Stimulated activated CD8-positive, alpha-beta memory T cell treated with anti-CD3 and anti-CD28 coated beads, Interleukin-7, amount 100 ng/mL, for 1 hour (primary cell): ENCODE measurements at places on chromosomes 1 and 21.

- DNase-seq = no peak
Measured at GRCh38 chr1:41387667-41388091, 26.4 kb downstream of the FOXO6 start.

DNA sequence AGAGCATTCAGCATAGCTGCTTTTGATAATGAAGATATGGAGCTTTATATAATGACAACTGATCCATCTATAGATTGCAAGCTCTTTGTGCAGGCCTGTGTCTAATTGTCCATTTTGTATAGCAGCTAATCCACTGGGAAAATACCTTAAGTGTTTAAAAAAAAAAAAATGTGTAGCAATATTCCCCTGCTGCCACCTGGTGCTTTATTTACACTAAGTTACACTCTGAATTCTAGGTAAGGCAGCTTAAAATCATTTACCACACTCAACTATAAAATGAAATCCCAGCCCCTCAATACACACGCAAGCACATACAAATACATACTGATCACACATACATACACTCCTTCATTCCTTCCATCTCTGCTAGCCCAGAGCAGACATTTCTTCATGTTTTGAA lies 49.1 kb upstream of the BCL9 start:
- DNase-seq = no peak

DNA sequence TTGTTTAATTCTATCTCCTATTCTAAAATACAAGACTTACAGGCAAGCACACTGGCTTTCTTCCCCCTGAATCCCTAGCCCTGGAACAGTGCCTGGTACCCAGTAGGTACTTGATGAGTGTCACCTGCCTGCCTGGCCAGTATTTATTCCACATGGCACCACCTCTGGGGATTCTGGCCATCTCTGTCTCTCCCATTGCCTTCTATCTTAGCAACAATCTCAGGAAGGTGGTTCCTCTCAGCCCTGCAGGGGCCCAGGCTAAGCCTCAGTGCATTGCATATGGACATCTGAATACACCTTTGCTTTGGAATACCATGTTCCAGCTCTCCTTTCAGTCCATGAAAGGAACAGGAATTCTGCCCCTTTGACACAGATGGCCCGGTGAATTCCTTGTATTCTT lies 81.0 kb downstream of the HIVEP3 start:
- no peak for DNase-seq

DNA sequence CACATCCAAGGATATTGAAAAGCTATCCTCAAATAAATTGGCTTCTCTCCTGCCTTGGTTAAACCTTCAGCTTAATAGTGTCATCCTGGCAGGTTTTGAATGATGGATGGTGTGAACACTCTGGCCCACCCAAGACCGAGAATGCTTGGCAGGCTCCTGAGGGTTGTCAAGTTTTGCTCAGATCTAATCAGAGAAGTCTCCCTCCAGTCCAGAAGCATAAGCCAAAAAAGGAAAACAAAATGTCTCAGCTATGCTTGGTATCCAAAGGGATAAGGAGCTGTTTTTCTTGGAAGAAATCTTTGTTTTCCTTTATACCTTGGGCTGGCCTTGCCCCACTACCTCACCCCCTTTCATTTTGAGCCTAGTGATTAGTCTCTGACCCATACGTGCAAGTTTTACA lies 172.7 kb downstream of the CRB1 start:
- no peak for DNase-seq
